CD4-positive, alpha-beta T cell treated with Interleukin-17A for 4 hours (primary cell): ENCODE measurements at places on chromosomes 5 and 9.

DNA sequence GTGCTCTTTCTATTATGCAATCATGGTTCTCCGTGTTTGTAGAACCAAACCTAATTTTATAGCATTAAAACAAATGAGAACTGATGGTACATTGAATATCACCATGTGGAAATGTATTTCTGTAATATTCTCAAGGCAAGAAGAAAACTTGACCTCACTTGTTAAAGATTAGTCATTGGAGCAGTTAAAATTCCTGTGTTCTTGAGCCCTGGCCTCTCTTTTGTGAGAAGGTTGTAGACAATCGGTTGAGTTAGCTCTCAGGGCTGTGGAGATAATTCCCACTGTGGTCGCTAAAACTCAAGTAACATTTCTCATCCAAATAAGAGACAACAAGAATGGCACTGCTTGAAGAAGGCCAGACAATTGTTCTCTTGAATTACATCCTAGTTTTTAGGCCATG is 216.0 kb upstream of the KLF4 start:
- DNase-seq = no peak

DNA sequence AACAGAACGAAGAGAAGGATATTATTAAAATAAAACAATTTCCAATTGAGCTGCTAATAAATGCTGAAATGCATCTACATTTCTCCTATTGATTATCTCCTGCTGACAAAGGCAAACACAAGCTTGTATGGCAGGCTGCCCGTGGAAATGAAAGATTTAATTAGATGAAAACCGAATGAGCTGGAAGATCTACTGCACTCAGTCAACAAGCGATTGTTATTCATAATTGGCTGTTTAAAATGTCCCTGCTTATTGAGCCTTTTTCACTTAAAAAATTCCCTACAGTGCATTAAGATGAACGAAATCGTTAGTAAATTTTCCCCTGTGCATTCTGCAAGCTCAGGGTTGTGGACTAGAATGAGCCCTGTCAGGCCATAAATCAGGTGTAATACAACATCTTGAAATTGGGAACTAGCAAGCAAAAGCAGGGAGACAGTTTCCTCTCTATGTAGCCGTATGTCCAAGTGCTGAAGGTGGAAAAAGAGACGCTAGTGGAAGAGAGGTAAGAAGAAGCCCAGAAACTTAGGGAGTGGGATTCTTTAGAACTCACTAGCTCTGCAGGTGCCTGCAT is 28.5 kb upstream of the KIF4B start:
- no peak for DNase-seq

- no peak for DNase-seq
Measured at GRCh38 chr5:139104577-139105276, 93.4 kb downstream of the SIL1 start.

GRCh38 chr9:130462685-130463540 is 18.2 kb downstream of the ASS1 start:
- no peak for DNase-seq

DNA sequence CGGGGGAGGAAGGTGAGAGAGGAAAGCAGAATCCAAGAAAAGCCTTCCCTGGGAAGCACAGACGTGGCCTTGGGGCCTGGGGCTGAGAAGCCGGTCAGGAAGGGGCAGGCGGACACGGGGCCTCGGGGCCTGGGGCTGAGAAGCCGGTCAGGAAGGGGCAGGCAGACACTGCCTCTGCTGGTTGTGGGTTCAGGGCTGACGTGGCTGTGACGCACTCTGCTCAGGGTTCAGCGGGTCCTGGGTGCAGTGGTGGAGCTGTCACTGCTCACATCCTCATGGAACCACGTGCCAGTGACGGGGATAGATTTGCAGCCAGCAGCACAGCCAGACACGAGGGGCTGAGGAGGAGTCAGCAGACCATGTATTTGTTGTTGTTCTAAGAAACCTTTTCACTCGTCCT is 12.8 kb downstream of the PAEP start:
- DNase-seq = no peak

- no peak for DNase-seq
Measured at GRCh38 chr5:74131250-74131649, 505.3 kb downstream of the ARHGEF28 start.

- peak; percentile 57 for DNase-seq
Measured at GRCh38 chr9:98108531-98109031, 10.4 kb downstream of the TRIM14 start.

DNA sequence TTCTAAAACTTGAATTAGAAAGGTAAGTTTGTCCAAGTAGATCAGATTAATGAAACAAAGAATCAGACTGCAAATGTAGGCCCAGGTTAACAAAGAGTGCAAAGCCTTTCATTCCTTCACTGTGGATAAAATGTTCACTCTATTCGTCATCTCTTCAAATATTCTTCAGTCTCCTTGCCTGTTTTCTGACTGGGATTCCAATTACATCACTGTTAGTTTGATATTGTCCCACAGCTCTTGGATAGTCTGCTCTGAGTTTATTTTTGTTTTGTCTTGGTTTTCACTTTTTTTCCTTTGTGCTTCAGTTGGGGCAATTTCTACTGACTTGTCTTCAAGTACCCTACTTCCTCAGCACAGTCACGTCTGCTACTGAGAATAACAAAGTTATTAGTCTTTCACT is 38.5 kb upstream of the GZMA start:
- DNase-seq = no peak

- DNase-seq = no peak
Measured at GRCh38 chr5:176362233-176362490, 598 bp upstream of the KIAA1191 start.

DNA sequence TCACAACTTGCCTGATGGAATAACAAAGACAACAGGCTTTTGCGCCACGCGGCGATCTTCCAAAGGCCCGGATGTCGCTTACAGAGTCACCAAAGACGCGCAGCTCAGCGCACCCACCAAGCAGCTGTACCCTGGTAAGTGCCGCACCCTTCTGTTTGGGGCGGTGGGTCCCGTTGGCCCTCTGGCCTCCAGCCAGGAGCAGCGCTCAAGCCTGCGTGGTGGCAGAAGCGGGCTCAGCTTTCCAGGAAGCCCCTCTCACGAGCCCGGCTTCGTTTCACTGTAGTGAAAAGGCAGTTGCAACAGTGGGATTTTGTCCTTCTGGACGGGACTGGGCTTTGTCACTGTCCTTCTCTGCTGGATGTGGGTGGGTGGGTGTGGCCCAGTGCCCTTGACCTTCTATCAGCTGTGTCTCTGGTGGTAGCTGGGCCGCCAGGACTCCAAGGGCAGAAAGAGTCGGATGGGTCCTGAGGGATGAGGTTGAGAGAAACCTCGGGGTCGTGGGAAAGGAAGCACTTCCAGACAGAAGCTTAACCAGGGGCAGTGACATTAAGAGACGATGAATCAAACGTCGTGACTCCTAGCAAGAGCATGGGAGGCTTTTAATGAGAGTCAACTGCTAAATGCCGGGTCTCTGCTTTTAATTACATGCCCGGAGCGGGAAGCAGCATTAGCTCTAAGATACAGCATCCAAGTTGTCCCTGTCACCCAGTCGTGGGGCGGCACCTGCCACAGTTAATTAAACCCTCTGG is 49.5 kb downstream of the COL5A1 start:
- no peak for DNase-seq

DNA sequence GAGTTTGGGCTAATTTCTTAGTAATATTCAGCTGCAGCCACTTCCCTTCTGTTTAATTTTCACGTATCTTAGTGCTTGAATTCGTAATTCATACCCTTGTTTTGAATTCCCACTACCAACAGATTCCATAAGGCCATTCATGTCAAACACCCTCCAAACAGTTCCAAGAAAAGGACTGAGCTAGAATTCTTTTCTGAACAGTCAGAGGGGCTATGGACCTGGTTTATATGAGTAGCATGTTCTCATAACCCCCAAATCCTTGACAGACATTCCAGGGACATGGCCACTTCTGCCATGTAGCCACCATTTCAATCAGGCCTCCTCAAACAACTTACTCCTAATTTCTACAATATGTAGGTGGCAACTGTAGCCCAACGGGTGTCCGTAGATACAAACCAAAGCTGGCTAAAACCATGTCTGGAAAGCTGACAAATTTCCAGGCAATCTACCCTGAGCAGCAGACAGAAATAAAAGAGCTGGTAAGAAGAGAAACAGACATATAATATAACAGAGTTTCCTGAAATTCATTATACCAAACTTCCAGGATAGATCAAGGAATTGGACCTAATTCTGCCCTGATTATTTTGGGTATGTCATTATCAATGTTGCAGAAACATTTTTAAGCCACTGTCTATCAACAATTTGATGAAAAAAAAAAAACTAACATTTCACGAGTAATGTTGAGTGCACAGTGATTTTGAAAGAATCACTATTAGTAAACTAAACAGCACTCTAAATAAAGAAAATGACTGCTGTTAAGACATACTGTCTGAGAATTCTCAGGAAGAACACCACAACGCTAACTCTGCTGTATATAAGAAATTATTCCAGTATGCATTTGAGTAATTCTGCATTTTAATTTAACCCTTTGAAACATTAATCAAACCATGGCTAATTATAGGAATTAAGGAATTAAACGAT is 40.7 kb downstream of the EBF1 start:
- no peak for DNase-seq

DNA sequence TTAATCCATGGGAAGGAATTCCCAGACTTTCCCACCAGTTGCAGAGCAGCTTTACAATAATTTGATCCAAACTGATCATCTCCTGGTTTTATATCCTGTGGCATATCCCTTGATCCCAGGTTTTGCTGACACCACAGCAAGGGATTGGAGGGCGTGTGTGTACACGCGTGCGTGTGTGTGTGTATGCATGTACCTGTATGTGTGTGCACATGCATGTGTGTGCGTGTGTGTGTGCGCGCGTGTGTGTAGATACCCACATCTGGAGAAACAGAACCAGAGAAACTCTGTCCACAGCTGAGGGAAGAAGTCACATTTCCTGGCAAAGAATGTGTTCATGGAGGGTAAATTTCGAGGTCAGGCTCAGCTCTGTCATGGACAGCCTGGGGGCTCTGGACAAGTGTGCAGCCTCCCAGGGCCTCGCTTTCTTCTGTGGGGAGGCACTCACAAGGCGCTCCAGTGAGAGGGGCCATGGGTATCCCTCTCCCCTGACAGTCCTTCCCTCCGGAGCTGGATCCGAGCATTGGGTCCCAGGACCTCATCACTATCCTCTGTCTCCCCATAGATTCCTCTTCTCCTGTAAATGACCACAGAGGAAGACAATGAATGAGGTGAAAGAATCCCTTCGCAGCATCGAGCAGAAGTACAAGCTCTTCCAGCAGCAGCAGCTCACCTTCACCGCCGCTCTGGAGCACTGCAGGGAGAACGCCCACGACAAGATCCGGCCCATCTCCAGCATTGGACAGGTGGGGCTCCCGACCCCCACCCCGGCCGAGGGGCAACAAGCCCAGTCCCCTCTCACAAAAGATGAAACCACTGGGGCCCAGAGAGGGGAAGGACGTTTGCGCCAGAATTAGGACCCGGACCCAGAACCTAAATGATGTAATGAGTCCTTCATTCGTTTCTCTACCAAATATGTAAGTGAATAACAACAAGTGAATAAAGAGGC is 4.9 kb downstream of the SPACA9 start:
- no peak for DNase-seq

- DNase-seq = no peak
Measured at GRCh38 chr5:135222771-135223170, 176.3 kb downstream of the MACROH2A1 start.

DNA sequence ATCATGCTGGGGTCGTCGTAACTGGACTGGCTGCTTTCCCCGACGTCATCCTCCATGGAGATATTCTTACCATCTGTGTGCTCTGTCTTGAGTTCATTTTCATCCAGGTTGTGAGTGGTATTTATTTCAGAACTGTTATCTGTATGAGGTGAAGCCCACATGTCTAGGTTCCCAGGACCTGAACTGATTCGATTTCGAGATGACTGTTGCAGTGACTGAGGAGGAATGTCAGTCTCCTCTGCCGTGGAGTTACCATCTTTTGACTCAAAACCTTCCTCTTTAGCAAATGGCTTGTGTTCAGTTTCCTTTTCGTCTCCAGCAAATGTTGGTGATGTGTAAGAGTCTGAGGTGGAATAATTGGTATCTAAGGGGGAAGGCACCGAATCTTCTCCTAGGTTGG is 55.2 kb upstream of the PCA3 start:
- no peak for DNase-seq

GRCh38 chr9:81182431-81182830 is 506.9 kb downstream of the TLE1 start:
- DNase-seq = no peak

- no peak for DNase-seq
Measured at GRCh38 chr5:33457126-33457525, 16.4 kb downstream of the TARS1 start.

DNA sequence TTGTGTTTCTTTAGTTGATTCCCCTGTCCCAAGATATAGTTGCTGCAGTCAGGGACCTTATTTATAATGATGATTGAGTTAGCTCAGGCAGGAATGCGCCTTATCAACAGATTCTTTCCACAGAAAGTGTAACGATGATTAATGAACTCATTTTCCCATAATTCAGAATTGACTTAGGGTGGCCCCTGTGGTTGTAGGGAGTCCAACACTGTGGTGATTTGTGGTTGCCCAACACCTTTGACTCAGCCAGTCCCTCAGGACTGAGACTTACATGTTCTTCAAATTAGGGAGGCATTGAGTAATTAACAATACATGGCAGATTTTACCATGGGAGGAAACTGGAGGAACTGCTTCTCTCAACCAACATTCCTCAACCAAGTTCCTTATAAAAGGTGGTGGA is 221.9 kb downstream of the GABRG2 start:
- DNase-seq = no peak

DNA sequence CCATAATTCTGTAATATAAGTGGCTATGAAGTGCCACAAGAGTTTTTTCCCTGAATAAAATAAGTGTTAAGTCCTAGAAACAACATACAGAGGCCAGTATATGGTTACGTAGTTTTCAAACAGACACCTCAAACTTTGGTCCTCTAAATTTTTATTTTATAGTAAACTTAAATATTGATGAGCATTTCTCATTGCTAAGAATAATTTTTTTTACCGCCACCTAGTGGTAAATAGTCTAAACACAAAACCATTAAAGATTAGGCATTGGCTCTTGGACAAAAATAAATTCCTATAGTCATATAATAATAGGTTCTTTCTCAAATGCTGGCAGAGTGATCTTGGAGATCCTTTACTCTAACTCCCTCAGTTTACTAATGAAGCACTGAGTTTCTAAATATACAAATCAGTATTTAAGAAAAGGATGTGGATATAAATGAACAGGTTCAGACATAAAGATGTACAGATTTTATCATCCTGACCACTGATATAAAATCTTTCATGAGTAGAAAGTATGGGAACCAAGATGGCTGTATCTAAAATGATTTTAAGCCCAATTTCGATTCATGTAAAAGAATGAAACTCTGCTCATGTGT is 136.2 kb downstream of the FANCC start:
- DNase-seq = no peak

DNA sequence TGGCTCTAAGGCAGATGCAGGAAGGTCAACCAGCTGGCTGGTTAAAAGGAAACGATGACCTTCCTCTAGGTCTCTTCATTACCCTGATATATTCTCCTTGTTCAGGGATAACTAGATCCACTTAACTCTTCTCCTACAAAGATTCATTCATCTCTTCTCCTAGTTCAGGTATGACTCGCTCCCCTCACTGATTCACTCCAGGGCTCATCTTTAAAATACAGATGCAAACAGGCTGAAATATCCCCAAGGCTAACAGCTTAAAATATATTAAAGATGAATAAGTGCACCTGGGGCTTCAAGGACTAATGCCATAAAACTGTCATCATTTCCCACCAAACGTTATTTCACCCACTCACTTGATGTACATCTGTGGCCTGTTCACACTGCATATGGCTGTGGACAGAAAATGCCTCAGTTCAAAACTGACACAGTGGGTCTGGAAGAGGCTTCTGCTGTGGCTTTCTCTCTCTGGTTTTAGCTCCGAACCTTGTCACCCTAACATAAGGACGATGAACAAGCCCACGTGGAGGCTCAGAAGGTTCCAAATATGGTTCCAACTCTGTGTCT is 366.9 kb downstream of the DEPDC1B start:
- DNase-seq = no peak

GRCh38 chr9:126128494-126129142 is 198.0 kb upstream of the MVB12B start:
- DNase-seq = no peak
